ENCODE measurements at places on chromosomes 4 and X.
A peak's percentile ranks its signal among the peaks of the same experiment; 100 is the strongest.

- no peak for DNase-seq
Observed at GRCh38 chr4:3658530-3658913, 107.7 kb upstream of the ADRA2C start.

GRCh38 chrX:43525901-43526610, 130.0 kb upstream of the MAOA start:
- DNase-seq, result no peak

GRCh38 chrX:13013363-13014110, 30.9 kb downstream of the FAM9C start:
- DNase-seq, result peak; percentile 38

- DNase-seq, result peak; percentile 79
Observed at GRCh38 chrX:154411981-154412340, 622 bp downstream of the TAFAZZIN start.

DNA sequence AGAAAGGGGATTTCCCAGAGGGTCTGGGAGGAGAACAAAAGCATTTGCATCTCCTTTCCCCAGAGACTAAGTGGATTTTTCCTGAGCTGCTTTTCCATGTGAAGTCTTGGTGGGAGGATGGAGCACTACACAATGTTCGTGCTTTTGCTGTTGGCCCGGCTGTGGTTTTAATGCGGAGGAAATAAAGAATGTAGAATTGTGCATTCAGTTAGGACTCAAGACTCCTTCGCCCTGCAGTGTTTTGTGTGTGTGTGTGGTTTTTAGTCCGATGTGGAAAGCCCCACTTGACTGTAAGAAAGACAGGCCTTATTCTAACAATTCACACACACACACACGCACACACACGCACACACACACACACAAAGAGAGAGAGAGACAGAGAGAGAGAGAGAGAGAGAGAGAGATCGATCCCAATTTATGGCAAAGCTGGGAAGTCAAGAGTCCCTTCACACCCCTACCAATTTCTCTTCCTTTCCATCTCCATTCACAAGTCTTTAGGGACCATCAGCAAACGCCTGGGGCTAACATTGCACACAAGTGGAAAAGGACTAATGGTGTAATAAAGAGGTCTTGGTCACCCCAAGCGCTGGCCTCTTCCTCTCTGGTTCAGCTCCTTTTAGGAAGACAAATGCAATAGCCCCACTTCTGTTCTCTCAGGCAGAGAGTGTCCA, 44.2 kb downstream of the CLDN34 start:
- DNase-seq, result peak; percentile 75
